Upper lobe of left lung (tissue), 6 donors: ENCODE measurements at places on chromosomes 6 and 20. TPM values are rescaled to one million over a fixed set of nuclear protein-coding genes. Genes with fewer than 3 reads are reported as not detected.

DNA sequence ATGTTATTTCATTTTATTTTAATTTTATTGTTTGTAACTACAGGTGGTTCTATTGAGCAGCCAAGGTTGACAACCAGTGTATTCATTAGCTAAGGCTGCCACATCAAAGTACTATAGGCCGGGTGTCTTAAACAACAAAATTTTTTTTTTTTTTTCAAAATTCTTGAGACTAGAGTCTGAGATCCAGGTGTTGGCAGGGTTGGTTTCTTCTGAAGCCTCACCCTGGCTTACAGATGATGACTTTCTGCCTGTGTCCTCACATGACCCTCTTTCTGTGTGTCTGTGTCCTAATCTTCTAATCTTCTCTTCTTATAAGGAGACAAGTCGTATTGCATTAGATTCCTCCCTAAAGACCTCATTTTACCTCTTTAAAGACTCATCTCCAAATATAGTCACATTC is 208.4 kb downstream of the MANEA start:
- H3K36me3 ChIP-seq, result no peaks in the 10 kb centered on the region
- DNase-seq, result no peak
- H3K4me3 ChIP-seq, result no peak overlapping the region
- no peaks in the 10 kb centered on the region for H3K4me1 ChIP-seq

The SMPDL3A gene
- total RNA-seq, result 19.9 TPM

DNA sequence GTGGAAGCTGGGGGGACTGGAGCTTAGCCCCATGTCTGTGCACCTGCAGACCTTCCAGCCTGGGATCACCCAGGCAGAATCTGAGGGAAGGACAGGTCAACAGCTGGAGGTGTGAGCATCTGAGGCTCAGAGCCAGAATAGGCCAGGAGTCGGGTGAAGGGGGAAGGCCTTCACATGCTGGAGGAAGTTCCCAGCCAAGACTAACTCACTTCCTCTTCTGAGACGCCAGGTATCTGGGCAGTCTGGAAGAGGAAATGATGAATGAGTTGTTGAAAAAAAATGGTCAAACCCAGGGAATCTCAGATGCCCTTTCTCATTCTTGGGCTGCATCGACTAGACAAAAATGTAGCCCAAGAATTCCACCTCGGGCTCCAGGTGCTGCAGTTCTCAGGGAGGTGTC is 73.6 kb upstream of the TIAM2 start:
- no peak for DNase-seq
- H3K36me3 ChIP-seq, result no peaks in the 10 kb centered on the region
- no peaks in the 10 kb centered on the region for H3K4me1 ChIP-seq
- no peaks in the 10 kb centered on the region for H3K27me3 ChIP-seq

DNA sequence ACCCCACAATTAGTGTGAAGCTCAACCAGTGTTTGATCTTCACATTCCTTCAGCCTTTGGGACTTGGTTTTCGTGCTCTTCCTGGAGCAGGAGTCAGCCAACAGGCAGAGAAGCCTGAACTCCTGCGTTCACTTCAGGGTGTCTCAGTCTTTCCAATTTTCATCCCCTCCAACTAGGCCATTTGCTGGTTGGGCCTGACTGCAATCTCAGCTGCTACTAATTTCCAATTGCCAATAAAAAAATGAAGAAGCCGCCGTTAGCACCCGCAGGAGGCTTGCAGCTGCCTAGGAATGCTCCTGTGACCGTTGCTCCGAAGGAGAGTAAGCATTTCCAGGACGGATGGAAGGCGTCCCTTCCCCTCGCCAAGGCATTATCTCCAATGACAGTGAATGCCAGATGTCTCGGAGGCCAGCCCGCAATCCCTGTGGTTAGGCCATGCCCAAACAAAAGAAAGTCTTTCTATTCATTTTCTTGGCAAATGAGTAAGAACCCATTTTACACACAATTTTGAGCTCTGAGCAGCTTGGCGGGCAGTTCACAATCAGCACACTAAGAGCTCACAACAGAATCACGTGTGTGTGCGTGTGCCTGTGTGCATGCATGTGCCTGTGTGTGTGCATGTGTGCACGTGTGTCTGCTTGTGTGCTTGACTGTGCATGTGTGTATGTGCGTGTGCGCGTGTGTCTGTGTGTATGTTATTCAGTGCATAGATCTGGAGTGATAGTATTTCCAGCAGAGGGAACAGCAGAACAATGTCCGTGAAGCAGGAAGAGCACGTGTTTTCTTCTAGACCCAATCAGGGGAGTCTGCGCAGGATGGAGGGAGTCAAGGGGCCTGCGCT is 301.2 kb downstream of the SMOC2 start:
- DNase-seq, result no peak
- H3K4me1 ChIP-seq, result no peaks in the 10 kb centered on the region
- H3K27me3 ChIP-seq, result no peaks in the 10 kb centered on the region
- no peak overlapping the region for H3K4me3 ChIP-seq

GRCh38 chr6:27286141-27286540 is 25.9 kb downstream of the POM121L2 start:
- no peak overlapping the region for H3K27ac ChIP-seq
- DNase-seq, result no peak
- no peaks in the 10 kb centered on the region for H3K36me3 ChIP-seq

The PCMTD2 gene
- total RNA-seq, result 47.2 TPM

DNA sequence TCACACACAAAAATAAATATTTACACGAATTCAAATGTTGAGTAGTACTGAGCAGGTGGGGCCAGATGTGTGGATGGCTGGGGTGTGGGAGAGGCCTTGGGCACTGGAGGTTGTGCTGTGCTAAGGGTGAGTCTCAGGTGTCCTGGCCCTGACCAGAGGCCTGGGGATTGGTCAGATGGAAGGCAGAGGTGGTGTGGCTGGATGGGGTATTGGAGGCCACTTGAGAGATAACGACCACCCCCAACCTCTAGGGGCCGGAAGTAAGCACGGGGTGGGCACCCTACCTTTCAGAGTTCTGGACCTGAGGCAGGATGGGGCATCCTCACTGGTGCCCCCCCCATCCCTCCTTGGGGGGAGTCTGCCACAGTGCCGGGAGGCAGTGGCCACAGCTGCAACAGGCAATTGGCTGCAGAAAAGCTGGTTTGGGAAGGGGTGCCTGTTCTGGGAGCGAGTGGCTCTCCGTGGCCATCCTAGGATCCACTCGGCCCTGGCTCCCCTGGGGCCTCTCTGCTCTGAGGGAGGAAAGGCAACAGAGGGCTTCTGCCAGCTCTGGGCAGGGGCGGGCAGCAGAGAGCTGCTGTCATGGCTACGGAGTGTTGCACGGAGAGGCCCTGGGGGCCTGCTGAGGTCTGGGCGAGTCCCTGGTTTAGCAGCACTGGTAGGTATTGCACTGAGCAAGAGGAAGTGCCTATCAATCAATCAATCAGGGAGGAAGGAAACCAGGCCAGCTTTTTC is 87.6 kb downstream of the ASXL1 start:
- peaks cover 43% of the 10 kb centered on the region for H3K4me1 ChIP-seq
- peaks cover 20% of the 10 kb centered on the region for H3K36me3 ChIP-seq
- peak; percentile 21 for DNase-seq
- no peaks in the 10 kb centered on the region for H3K27me3 ChIP-seq
- no peak overlapping the region for H3K4me3 ChIP-seq

The ZC2HC1B gene
- not detected for total RNA-seq

DNA sequence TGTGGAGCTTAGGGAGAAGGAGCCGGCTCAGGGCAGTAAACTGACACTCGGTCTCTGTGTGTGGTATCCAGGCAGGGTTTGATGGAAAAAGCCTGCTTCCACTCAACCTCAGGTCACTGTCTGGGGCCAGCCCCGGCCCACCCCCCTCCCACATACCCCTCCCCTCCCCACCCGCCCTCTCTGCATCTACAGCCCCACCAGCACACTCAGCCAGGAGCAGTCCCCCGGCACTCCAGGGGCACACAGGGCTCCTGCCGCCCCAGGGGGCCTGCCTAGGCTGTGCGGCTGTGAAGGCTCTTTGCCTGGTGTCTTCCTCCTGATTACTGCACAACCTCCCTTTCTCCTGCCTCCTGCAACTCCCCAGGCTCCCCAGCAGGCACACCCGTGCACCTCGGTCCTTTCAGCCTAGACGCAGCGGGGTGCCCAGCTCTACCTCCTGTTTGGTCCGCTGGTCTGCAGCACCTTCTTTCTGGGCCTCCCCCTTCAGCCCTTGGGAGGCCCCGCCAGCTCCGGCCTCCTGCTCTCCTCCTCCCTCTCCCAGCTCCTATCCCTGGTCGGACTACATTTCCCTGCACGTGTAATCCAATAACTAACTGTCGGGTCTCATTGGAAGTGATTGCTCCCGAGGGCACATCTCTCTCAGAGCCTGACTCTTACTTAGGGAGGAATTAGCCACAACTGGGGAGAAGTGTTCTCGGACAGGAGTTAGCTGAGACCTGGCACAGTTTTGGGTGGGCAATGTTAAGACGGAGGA is 1.3 kb upstream of the FOXF2 start:
- no peak for DNase-seq
- H3K27me3 ChIP-seq, result peaks cover 60% of the 10 kb centered on the region
- H3K4me1 ChIP-seq, result peaks cover 54% of the 10 kb centered on the region

The PACSIN1 gene
- total RNA-seq, result 3.0 TPM

The LHFPL5 gene
- not detected for total RNA-seq

The ECHDC1 gene
- total RNA-seq, result 146 TPM

DNA sequence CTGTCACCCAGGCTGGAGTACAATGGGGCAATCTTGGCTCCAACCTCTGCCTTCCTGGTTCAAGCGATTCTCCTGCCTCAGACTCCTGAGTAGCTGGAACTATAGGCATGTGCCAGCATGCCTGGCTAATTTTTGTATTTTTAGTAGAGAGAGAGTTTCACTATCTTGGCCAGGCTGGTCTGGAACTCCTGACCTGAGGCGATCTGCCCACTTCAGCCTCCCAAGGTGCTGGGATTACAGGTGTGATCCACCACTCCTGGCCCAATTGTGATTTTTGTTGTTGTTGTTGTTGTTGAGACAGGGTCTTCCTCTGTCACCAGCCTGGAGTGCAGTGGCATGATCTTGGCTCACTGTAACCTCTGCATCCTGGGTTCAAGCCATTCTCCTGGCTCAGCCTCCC is 69.3 kb downstream of the CBFA2T2 start:
- peaks cover 19% of the 10 kb centered on the region for H3K4me1 ChIP-seq
- no peaks in the 10 kb centered on the region for H3K27me3 ChIP-seq
- no peak for DNase-seq
- no peak overlapping the region for H3K4me3 ChIP-seq

The NMBR gene
- total RNA-seq, result not detected

DNA sequence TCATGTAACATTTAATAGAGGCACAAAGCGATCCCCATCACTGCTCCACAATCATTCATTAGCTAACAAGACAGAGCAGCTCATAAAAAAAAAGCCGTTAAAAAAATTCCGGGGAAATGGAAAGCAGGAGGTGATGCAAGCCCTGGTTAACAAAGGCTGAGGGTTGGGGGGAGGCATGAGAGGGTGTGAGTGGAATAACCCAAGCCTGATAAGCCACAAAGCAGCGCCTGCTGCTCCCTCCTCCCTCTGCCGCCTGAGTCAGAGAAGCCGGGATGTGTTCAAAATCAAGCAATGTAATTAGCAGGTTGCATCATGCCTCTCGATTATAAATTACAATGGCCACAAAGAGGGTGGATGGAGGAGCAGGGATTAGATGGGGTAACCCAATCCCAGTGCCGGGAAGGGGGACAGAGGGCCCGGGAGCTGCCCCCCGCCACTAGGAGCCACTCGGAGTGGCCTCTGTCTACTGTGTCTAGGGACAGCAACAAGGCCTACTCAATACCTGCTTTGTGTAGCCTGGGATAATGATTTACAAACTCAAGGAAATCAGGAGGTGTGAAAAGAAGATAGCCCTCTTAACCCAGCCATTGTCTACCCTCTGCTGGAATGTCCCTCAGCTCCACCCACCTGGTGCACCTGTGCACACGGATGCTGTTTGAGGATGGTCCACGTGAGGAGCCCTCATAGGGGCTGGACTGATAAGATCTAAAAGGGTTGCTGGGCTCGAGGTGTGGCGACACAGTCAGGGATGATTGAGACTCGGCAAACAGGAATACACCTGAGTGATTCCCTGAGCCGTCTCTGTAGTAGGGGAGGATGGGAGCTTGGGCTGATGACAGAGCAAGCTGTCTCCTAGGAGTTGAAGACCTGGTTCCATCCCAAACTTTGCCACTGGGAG is 156.9 kb downstream of the VEGFA start:
- no peak overlapping the region for H3K27ac ChIP-seq
- peaks cover 16% of the 10 kb centered on the region for H3K4me1 ChIP-seq
- H3K27me3 ChIP-seq, result no peaks in the 10 kb centered on the region

DNA sequence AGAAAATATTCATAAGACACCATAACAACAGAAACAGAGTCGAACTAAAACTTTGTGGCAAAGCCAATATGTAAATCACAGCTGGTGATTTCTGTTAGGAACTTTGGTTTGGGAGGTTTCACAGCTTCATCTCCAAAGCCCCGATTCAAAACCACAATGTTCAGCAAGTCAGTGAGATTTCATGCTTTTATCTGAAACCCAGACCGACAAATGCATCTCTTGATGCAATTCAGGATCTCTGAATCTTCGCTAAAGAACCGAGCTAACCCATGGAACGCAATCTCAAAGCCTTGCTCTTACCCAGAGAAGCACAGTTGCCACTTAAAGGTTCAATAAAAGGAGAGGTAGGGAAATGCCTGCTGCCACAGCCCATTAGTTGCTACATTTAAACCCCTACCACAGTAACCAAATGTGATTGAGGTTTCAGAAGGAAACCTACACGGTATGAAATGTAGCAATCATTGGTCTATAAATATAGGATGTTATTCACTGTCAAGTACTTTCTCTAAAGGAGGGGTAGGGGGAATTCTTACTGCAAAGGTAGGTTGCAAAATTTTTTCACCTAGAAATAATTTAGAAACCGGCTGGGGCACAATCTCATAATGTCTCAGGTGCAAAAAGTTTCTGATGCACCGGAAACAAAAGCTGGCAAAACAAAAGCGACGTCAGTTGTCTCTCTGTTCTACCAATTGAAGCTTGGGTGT is 381.0 kb upstream of the ARID1B start:
- H3K4me3 ChIP-seq, result no peak overlapping the region
- no peak for DNase-seq
- H3K36me3 ChIP-seq, result no peaks in the 10 kb centered on the region
- H3K27ac ChIP-seq, result no peak overlapping the region
- no peaks in the 10 kb centered on the region for H3K4me1 ChIP-seq
- no peaks in the 10 kb centered on the region for H3K27me3 ChIP-seq

DNA sequence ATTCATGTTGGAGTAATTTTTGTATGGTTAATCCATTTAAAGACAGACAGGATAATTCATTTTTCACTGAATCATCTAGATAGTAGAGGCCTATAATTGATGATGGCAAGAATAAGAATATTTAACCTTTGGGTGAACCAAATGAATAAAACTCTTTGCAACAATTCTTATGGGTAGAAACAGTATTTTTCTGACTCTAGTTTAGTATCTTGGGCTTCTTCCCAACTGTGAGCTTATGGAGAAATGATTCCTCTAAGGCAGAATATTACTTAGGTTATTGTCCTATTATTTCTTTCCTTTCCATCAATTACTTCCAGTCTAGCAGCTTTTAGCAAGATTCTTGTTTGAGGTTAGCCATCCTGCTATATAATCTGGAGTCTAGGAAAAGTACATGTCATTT is 734.9 kb upstream of the FLRT3 start:
- no peaks in the 10 kb centered on the region for H3K27me3 ChIP-seq
- no peak for DNase-seq
- H3K4me3 ChIP-seq, result no peak overlapping the region
